Stromal cell of bone marrow (primary cell): ENCODE measurements at places on chromosomes 5 and 9.

DNA sequence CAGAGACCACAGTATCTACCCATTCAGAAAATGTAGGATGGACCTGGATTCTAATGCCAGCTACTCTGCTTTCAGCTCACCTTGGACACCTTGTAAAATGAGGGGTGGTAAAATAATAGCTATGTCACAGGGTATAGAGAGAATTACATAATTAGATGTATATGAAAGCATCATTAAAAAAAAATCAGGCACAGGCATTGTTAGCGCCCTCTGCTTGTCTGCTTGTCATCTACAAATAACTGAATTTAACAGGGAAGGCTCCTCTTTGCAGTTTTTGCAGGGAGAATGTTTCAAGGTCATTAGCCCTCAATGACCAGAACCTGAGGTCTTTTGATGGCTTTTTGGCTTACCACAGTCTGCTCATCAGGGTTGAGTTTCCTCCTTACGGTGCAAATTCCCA, 58.0 kb downstream of the GPR21 start:
- DNase-seq = no peak

DNA sequence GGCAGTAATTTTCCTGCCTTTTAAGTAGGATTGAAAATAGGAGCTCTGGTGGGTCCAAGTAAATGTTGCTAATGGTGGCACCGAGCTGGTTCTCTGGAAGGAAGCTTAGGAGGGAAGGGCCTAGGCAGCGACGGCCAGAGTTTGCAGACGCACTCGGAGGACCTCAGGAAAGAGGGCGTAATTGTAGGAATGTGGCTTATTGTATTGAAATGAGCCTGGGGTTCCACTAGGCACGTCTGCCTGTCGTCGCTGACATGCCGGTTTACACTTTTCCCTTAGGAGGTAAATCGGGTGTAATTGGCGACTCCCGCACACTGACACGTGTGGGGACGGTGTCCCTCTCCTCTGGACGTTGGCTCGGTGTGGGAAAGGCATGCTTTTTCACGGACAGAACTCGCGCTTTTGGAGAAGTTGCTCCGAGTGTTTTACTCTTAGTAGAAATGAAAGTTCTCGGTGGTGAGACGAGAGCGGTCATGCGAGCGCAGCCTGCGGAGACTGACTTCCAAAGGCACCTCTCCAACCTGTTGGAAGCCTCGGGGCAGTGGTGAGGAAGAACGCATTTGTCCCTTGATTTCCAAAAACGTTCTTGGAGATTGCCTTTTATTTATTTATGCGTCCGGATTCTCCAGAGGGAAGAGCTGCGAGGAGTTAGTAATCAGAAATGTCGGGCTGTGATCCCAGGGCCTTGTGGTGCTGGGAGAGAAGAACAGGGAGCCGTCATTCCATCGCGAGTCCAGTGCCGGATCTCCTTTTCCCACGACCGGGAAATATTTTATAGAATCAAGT, 1.3 kb downstream of the NR4A3 start:
- peak; percentile 31 for DNase-seq

- DNase-seq = no peak
Measured at GRCh38 chr5:6576861-6577501, 55.9 kb downstream of the NSUN2 start.

GRCh38 chr9:93236541-93237206, 52.7 kb downstream of the WNK2 start:
- no peak for DNase-seq

GRCh38 chr5:89315286-89316100, 432.5 kb upstream of the MEF2C start:
- DNase-seq = peak; percentile 55

DNA sequence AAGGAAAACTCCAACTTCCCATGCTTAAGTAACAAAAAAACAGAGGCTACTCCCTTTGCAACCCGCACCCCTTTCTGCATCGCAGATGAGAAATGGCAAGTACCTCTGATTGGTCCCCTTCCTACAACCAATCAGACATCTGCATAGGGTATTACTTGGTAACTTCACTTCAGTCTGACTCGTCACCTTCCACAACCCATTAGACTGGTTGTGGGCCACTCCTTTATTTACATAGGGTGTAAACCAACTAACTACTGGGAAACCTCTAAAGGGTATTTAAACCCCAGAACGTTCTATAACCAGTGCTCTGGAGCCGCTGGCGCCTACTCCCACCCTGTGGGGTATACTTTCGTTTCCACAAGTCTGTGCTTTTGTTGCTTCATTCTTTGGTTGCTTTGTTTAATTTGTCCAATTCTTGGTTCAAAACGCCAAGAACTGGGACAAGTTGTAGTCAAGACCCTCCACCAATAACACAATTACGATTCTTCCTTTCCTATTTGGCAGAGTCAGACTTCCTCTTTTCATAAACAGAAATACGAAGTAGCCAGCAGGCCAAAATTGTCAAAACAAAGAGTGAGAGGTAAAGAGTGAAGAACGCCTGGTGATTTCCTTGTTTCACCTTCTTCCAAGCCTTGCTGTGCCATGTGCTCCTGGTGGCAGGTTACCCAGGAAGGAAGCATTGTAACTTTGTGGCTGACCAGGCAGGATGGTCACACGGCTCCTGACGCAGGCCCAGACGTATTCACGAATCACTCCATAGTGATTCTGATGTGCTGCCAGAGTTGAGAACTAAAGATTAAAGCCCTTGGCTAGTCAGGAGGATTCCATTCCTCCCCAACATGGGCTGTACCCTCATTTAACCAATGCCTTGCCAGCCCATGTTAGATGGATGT, 477.4 kb downstream of the ARHGEF28 start:
- no peak for DNase-seq

DNA sequence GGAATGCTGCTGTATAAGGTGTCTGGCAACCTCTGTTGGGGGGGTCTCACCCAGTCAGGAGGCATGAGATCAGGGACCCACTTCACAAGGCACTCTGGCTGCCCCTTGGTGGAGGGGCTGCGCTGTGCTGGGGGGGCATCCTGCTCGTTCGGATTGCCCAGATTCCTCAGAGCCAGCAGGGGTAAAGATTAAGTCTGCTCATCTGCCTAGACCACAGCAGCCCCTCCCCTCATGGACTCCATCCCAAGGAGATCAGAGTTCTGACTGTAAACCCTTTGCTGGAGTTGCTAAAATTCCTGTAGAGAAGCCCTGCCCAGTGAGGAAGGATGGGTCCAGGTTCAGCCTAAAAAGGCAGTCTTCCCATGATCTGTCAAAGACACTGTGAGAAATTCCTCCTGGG, 262.0 kb upstream of the C9orf72 start:
- DNase-seq = no peak

DNA sequence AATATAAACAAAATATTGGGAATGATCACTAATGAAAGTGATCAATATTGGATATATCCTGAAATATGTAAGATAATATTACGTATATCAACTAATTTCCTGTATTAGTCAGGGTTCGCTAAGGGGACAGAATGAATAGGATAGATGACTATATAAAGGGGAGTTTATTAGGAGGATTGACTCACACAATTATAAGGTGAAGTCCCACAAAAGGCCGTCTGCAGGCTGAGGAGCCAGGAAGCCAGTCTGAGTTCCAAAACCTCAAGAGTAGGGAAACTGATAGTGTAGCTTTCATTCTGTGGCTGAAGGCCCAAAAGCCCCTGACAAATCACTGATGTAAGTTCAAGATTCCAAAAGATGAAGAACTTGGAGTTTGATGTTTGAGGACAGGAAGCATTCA, 561.1 kb downstream of the PRDM9 start:
- DNase-seq = no peak

- DNase-seq = no peak
Measured at GRCh38 chr9:94639061-94639998, at the start of gene FBP1. Gene FBP1 (minus strand): TSS chr9:94639518. CDS start chr9:94639310, 208 bp downstream.

- no peak for DNase-seq
Measured at GRCh38 chr5:2739360-2740050, 12.0 kb downstream of the IRX2 start.

GRCh38 chr5:36494841-36495601, 111.4 kb upstream of the SLC1A3 start:
- no peak for DNase-seq

DNA sequence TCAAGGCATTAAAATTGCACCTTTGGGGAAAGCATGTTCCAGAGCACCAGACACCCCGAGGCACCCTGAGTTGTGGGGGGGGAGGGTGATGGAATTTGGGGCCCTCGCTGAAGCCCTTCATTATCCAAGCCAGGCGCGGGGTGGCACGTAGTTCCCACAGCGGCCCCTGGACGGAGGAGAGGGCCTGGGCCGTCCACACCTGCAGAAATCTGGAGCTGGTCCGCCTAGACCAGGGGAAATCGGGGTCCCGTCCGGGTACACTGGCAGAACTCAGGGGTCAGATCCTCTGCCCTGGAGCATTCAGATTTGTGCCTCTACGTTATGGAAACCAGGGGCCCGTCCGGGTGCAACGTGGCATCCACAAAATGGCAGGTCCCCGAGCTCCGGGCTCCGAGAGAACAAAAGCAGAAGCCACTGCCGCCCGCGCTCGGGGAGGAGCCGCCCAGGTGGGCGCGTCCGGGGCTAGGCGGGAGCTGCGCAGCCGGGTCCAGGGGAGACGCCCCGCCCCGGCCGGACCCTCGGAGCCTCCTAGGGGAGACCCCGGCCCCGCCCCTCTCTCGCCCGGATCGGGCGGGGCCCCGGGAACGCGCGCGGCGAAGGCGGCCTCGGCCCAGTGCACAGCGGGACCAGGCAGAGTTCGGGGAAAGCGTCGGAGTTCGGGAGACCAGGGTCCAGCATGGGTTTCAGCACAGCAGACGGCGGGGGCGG, at the start of gene PLEKHG4B:
Gene PLEKHG4B, plus strand, starts transcription at position 613 of the 708 bp plus-strand sequence. Its CDS starts 64 bp downstream, at position 677.
- no peak for DNase-seq

- no peak for DNase-seq
Measured at GRCh38 chr9:71929791-71930440, 18.5 kb downstream of the C9orf85 start.

DNA sequence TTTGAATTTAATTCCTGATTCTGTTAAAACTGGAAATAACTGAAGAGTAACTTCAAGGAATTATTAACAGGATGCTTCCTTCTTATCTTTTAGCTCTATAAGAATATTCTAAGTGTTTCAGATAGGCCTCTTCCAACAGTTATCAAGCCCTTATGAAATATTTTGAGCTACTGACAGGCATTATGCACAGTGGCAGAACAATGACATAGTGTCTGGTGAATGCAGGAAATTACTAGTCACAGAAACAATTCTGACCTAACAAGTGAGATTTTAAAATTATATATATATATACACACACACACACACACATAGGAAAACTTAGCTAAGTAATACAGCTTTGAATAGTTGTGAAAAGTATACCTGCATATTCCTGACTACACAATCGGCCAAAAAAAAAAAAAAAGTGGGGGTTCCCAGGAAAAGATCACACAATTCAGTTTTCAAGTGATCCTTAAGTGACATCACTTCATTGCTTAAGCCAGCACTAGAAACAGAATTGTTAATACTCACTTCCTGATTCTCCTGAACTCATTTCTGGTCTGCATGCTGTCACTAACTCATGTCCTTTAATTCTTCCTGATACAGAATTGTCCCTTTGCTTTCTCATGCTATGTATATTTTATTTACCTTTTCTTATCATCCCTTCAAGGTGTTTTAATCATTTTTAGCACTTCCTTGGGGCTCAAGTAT, 77.3 kb downstream of the SLC25A46 start:
- DNase-seq = no peak

DNA sequence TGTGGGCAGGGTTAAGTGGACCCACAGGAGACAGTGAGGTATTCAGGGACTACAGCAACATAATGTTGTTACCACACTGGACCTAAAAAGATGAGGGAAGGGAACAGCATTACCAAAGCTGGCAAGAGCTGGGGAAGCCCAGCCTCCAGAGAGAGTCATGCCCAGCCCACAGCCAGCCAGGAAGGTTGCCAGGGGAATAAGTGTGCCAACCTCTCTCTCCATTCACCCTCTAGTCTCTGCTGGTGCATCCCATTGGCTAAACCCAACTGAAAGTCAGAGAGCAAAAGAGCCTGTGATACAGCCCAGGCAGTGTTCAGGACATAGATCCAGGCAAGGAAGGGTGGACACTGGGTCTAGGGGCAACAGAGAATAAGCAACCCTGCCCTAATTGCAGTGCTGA, 35.8 kb upstream of the AFAP1L1 start:
- no peak for DNase-seq

DNA sequence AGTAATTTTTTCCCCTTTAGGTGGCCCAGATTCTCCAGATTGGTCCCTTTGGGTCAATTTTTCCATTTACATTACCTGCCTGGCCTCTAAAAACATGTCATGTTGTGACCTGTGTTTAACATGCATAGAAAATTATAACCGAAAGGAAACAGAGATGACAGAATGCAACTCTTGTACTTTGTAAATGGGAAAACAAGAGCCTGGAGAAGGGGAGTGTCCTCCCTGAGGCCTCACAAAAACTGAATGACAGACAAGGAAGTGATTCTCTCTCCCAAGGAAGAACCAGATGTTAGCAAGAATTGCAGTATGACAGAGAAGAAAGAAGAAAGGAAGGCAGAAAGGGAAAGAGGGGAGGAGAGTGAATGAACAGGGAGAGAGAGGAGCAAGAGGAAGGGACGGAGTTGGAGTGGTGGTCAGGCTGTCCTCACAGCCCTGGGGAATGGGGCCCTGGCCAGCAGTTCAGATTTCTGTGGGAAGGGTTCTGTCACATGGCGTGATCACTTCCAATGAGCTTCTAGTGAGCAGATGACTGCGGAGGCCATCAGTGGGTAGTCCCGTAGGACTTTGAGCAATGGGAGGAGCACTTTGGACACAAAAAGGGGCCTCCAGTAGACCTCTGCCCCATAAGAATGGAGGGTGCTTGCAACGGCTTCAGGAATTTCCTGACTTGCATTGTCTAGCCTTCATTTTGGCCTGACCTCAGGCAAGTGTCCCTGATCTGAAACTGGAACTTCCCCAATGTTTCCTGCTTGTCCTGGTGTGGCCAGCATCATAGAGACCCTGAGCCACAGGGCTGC, 31.6 kb downstream of the ABLIM3 start:
- DNase-seq = no peak

- no peak for DNase-seq
Measured at GRCh38 chr9:124388275-124389048, 26.8 kb downstream of the PSMB7 start.

GRCh38 chr5:28714907-28715698, 1676.7 kb upstream of the CDH9 start:
- no peak for DNase-seq

GRCh38 chr9:134966270-134966669, 48.6 kb upstream of the FCN1 start:
- DNase-seq = no peak

- DNase-seq = no peak
Measured at GRCh38 chr9:111613436-111614040, 14.1 kb upstream of the PTGR1 start.
